Left renal cortex interstitium (tissue), 4 donors: ENCODE measurements at places on chromosomes 1 and 21.

DNA sequence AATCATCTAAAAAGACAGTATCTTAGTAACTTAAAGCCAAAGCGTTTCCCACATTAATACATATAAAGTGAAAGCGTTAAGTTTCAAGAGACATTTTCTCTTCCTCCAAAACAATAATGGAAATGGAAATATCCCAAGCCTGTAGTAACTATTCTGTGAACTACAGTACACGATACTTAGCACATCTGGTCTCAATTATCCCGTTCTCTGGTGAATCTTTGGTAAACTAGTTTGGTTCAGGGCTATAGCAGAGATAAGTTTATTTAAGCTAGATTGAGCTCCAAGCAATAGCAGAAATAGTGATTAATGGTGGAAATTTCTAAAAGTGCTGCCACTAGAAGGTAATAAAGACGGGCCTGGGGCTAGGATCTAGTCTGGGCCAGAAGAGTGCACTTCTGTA is 55.2 kb downstream of the PCNX2 start:
- no peak for DNase-seq

DNA sequence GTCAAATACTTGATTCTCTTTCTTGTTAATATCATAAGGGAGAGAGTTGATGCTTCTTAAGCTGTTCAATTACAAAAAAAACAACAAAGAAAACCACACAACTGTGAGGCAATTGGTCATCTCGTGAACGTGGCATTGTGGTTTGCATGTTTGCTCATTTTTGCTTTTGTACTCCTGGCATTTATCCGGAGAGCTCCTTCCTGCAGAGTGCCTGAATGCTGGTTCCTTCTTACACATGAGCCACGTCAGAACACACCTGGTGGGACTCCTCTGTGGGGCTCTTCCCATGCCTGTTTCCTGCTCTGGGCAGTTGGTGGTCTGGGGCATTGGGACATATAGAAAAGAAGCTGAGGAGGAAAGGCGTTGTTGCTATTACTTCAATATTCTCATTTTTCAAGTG is 25.7 kb downstream of the KCNK1 start:
- no peak for DNase-seq

DNA sequence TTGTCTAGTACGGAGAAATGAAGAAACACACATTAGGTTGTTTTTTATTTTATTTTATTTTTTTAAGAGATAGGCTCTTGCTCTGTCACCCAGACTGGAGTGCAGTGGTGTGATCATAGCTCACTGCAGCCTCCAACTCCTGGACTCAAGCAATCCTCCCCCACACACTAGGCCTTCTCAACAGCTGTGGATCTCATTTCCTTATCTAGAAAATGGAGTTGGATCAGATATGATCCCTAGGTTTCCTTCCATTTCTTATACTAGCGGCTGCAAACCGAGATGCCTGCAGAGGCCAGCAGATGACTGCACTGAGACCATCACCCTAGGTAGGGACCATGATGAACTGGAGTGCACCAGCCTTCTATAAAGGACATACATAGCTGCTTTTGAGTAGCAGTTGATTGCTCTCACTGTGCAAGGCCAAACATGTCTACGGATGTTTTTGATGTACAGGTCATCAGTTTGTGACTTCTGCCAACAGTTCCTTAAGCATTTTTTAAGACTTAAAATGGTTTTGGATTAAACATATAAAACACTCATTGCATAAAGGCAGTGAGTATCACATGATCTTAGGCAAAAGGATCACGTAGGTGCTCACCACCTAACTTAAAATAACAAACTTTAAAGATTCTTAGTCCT is 11.4 kb upstream of the KLHL12 start:
- DNase-seq, result no peak

- DNase-seq, result no peak
Observed at GRCh38 chr1:68528243-68528642, 31.4 kb upstream of the DEPDC1 start.

DNA sequence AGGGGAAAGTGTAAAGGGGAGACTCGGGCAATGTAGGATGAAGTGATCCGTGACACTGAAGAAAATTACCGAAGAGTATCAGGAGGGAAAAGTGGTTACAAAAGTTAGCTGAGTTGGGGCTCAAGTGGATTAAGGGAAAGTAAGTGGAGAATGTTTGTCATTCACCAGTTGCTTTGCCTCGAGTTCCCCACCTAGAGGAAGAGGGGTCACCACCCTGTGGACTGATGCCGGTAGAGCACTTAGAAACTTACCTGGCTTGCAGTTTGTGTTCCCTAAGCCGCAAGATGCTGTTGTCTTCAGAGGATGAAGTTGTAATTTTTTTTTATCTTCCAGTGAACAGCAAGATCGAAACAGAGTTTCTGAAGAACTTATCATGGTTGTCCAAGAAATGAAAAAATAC is 1.0 kb downstream of the PER3 start:
- no peak for DNase-seq

GRCh38 chr21:16037421-16037955 is 307.7 kb downstream of the USP25 start:
- no peak for DNase-seq

- no peak for DNase-seq
Observed at GRCh38 chr1:180950321-180950720, 37.6 kb downstream of the KIAA1614 start.

- DNase-seq, result no peak
Observed at GRCh38 chr1:178294654-178295053, 200.8 kb downstream of the RASAL2 start.

DNA sequence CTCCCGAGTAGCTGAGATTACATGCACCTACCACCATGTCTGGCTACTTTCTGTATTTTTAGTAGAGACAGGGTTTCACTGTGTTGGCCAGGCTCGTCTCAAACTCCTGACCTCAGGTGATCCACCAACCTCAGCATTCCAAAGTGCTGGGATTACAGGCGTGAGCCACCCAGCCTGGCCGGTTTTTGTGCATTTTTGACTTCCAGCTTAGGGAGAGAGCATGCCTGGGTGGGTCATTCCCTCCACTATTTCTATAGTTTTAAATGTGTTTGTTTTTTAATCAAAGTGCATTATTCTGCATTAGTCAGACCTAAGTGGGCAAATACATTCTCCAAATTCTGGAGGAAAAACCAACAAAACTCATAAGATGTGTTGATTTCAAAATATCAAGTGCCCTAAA is 207.4 kb upstream of the NRIP1 start:
- DNase-seq, result no peak

DNA sequence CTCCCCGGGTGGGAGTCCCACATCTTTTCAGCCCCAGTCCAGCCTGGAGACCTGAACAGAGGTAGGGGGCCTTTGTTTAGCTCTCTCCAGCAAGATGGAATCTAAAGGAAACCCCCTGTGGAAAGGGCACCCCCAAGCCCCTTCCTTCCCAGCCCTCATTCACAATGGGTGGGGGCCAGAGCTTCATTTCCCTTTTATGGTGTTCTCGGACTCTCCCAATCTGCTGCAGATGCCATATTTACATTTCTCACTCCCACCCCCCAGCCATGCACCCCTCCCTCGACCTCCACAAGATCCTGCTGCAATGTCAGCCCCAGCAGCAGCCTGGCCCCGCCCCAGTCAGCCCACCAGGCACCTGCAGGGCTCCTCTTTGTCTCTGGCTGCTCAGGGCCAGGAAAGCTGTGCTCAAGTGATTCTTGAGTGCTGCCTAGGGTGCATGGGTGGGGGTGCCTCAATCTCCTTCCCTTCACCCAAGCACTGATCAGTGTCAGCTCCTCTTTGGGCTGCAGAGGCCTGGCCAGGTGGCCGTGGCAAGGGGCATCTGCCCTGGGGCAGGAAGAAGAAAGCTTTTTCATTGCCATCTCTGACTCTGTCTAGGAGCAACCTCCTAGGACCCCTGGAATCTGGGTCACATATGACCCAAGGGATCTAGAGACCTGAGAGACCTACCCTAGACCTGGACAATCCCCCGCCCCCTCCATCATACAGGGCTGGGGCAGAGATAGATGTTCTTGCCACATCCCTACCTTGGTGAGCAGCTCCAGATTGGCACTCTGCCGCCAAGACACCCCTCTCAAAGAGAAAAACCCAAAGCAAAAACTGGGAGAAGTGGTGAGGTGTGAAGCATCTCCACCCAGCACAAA is 1.7 kb downstream of the KIF21B start:
- no peak for DNase-seq

- no peak for DNase-seq
Observed at GRCh38 chr1:115536279-115536816, 105.4 kb upstream of the VANGL1 start.

GRCh38 chr21:25970254-25970930 is 200.2 kb downstream of the APP start:
- no peak for DNase-seq

- no peak for DNase-seq
Observed at GRCh38 chr1:169943963-169944526, 50.3 kb upstream of the SCYL3 start.

DNA sequence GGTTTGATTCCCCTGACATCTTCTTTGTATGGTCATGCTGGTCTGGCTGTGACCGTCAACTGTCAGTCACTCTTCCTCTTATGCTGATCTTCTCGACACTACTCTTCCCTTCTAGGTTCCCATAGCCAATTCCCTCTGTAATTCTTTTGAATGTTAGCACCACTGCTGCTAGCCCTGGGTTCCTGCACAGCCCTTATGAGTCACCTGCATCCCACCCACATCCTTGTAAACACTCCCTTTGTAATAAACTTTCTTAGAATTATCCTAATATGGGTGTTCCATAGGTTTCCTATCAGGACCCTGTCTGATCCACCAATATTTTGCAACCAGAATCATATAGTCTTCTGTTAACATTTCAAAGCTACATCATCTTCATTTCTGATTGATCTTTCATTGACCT is 37.1 kb downstream of the JUN start:
- no peak for DNase-seq

GRCh38 chr1:118993700-118994026 is 5.5 kb upstream of the TBX15 start:
- no peak for DNase-seq

GRCh38 chr1:27000817-27001460 is 7.4 kb downstream of the TRNP1 start:
- no peak for DNase-seq

- DNase-seq, result no peak
Observed at GRCh38 chr21:43740497-43741156, 21.7 kb downstream of the PDXK start.

DNA sequence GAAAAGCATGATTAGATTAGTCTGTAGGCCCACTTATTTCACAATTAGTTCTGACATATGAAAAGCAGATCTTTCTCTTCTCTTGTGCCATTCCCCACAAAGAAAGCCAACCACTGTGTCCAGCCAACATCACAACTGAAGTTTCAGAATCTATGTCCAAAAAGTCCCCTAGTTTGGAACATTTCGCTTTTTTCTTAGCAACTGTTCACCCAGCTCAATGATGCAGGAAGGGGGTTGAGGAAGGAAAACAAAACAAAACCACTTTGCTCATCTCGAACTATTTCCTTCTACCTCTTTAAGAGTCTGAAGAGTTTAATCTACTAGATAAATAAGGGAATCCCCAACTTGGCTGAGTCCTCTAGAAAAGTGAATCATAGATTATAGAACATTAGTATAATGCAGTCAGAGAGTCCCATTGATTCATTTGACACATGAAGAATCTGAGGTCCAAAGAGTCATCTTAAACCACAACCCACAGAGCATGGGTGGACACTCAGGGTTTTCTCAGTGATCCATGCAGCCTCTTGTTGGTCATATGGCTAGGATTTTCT is 159.3 kb upstream of the SGIP1 start:
- DNase-seq, result no peak

GRCh38 chr1:92936865-92937264 is 24.4 kb downstream of the DIPK1A start:
- no peak for DNase-seq

- DNase-seq, result peak; percentile 45
Observed at GRCh38 chr1:17488995-17489767, 49.7 kb upstream of the RCC2 start.

DNA sequence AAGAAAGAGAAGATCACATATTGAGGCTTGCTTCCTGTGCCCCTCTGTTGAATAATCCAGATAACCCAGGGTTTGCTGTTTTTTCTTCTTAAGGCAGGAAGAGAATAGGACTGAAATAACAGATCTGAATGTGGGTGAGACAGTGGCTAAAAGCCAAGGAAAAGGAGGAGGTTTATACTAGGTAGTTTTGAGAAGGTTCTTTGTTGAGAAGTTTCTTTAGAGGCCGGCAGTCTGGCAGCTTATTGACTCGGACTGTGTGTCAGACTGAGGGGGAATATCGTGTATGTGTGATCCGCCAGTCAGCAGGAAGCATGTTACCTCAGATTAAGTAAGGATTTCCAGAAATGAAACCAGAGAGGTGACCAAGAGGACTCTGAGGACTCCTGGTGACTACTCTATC is 119.8 kb downstream of the PLA2G4A start:
- no peak for DNase-seq

GRCh38 chr1:70429219-70429618 is 18.2 kb downstream of the CTH start:
- no peak for DNase-seq

GRCh38 chr1:82517586-82517985 is 716.9 kb downstream of the ADGRL2 start:
- DNase-seq, result peak; percentile 24

DNA sequence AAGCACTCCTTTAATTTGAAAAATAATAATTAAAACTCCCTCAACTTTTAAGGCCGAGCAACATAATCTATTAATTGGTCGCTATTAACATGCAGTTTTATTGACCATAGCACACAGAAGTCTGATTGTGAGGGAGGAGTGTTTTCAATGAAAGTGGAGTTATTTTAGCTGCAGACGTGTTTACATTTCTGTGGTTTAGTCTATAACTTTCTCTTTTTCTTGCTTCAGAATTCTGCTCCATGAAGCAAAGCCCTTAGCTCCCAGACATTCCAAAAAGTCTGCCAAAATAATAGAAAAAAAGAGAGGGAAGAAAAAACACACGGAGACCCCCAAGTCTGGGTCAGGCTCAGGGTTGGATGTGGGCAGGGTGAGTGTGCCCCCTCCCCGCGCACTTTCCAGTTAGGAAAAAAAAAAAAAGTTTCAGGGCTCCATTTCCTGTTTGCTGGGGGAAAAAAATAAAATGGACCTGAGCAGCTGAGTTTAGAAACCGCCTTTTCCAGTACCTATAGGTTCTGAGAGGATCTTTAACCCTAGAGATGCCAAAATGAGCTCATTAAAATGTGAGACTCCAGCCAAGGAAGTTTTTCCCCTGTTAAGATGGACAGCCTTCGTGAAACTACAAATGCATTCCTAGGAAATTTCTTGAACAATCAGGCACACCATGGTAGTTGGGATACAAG is 143.7 kb upstream of the ETS2 start:
- DNase-seq, result no peak

DNA sequence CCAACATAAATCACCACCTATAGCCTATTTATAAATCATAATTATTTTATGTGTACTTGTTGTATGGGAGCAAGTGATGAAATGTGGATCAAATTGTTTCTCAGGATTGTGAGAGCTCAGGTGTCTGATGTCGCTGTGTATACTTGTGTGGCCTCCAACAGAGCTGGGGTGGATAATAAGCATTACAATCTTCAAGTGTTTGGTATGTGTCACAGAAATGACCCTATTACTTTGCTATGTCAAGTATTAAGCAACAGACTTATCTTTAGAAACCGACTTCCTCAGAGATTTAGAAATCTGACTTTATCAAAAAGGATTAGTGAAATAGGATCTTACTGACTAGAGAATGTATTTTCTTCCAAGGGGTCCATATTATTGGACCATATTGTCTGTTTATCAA is 280.9 kb downstream of the TPR start:
- no peak for DNase-seq
